Activated CD8-positive, alpha-beta memory T cell treated with anti-CD3 and anti-CD28 coated beads for 4 hours (primary cell): ENCODE measurements at places on chromosomes 1 and 21.

DNA sequence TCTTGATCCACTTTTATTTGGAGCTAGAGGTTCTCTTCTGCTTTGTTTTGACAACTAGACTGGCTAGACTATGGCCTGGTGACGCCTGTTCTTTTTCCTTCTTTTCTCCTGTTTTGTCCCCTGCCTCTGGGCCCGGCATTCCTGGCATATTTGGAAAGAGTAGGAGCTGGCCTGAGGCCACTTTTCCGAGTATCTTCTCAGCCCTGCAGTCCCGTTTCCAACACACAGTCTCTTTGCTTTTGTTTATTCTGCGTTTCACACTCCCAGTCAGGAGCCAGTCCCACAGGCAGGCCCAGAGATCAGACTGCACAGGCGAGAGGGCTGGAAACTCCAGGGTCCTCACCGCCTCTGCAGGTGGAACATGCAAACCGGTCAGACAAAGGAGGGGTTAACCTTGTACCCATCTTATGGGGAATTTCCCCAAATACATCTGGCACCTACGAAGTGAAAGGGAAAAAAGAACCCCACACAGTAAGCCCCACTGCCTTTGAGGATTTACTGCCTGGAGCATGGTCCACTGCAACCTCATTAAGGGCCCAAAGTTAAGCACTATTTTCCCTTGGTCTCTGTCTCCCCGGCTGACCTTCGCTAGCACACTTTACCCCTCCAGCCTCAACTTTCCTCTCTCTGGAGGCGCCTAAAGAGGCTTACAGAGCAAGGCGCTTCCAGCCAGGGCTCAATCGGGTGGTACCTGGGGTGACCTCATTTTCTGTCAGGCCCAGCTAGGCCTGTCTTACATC is 141.1 kb downstream of the TOMM20 start:
- DNase-seq = no peak

DNA sequence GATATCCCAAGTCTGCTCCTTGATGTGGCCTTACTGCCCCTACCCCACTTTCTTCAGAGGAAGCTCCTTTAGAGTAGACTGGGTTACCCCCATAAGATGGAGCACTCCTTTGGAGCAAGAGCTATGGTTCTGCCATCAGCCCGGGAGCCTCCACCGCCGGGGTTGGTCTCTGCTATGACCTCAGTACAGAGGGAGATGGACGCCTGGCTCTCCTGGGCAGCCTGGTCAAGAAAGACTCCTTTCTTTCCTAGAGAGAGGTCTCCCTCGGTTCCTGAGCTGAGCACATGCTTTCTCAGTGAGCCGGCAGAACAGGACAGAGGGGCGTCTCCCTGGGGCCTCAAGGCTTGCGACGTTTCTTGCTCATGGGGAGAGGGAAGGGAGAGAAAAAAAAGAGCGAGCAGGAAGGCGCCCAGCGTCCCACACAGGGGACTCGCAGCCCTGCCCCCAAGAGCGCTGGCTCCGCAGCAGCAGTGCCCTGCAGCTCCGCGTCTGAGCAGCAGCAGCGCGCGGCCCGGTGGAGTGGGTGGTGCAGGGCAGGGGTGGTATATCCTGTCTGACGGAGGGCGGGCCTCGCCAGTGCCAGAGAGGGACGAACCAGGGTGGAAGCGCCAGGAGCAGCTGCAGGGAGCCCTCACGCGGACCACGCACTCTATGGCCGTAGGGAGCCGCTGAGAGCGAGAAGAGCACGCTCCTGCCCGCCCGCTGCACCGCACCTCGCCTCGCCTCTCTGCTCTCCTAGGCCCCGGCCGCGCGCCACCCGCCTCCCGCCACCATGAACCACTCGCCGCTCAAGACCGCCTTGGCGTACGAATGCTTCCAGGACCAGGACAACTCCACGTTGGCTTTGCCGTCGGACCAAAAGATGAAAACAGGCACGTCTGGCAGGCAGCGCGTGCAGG is at the start of gene PKP1:
Gene PKP1, plus strand, starts transcription at position 576 of the 899 bp plus-strand sequence. Its CDS starts 197 bp downstream, at position 773.
- DNase-seq = no peak

DNA sequence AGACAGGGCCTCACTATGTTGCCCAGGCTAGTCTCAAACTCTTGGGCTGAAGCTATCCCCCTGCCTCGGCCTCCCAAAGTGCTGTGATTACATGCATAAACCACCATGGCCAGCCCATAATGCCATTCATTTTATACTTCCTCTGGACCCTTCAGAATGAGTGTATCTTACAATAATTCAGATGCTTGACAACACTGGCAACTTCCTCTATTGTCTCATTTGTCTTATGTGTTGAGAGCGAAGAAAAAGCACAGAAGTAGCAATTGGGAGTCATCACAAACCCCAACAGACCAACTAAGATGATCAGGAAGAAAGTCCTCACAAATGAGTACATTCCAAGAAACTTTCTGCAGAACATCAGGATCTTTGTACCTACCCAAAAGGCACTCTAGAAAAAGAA is 191.9 kb downstream of the RERE start:
- no peak for DNase-seq

GRCh38 chr1:215704089-215704860 is 137.2 kb downstream of the KCTD3 start:
- DNase-seq = no peak

- DNase-seq = no peak
Observed at GRCh38 chr1:109578947-109579443, 30.6 kb downstream of the GNAI3 start.

DNA sequence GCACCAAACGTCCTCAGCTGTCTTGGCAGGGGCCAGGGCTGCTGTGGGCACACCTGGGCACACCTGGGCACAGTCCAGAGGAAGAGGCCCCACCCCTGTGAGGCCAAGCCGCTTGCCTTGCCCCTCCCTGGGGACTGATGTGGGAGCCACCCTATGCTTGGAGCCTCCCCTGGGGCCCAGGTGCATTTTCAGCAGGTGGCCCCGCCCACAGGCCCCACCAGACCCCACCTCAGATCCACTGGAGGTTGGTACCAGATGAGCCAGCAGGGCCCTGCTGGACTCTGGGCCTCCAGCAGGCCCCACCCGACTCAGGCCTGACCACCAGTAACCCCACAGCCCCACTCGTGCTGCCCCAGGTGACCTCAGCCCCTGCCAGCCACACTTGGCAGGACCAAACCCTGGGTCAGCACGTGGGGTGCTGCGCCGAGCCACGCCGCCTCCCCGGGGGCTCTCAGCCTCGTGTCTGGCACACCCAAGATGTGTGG is 8.8 kb downstream of the SLC19A1 start:
- no peak for DNase-seq

DNA sequence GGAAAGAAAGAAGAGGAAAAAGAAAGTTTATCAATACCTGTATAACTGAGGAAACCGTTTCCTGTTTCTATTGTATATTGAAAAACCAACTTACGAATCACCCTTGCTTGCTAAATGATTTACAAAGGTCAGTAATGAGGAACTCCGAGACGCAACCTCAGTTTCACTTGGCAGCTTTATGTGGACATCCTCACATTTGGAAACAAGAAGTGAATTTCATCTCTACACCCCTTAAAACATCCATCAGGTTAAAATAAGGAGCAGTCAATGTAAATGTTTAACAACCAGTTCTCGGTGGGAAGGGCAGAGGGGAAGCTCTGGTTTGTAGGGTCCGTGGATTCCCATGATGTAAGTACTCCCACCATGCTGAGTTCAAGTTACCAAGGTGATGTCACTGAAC is 481.7 kb upstream of the RUNX1 start:
- DNase-seq = no peak

DNA sequence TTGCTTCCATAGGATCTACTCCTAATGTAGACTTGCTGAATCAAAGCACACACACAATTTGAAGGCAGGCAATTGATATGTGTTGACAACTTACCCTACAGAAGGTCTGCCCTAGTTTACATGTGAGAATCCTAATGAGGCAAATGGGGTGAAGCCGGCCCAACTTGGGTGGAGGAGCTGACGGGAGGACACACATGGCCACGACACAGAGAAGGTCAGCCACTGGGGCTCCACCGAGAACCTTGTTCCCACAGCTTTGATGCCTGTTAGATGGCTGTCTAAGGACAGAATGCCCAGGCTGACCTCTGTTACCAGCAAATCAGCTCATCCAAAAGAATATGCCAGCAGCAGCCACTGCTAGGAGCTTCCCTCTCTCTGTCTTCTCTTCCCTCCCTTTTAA is 1.5 kb upstream of the PLA2G2D start:
- no peak for DNase-seq

DNA sequence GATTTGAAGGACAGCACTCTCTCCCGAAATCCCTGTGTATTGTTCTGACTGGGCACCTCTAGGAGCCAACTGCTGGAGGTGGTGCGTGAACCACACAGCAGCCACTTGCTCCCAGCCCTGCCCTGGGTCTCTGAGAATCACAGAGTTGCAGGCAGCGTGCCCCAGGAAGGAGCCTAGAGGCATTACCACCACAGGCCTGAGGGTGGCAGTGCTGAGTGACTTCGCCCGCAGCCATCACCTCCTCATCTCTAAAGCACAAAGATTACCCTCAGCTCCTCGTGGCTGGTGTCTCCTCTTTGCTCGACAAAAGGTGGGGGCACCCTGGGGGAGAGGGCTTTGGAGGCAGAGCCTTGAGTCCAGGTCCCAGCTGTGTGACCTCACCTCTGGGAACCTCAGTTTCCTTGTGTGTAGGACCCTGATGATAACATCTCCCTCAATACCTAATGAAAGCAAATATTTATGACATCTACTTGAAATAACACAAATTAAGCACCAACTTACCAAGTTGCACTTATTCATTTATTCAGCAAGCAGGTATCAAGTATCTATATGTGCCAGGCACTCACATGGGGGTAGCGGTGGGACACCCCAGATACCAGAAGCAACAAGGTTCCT is 86.3 kb downstream of the VWA5B1 start:
- DNase-seq = no peak

- DNase-seq = no peak
Observed at GRCh38 chr1:93081716-93082115, 2.6 kb downstream of the MTF2 start.

GRCh38 chr1:168803806-168804510 is 75.0 kb upstream of the DPT start:
- DNase-seq = no peak

- DNase-seq = no peak
Observed at GRCh38 chr1:27349784-27350662, 8.2 kb downstream of the SYTL1 start.

GRCh38 chr1:211033921-211034525 is 99.9 kb downstream of the KCNH1 start:
- no peak for DNase-seq

DNA sequence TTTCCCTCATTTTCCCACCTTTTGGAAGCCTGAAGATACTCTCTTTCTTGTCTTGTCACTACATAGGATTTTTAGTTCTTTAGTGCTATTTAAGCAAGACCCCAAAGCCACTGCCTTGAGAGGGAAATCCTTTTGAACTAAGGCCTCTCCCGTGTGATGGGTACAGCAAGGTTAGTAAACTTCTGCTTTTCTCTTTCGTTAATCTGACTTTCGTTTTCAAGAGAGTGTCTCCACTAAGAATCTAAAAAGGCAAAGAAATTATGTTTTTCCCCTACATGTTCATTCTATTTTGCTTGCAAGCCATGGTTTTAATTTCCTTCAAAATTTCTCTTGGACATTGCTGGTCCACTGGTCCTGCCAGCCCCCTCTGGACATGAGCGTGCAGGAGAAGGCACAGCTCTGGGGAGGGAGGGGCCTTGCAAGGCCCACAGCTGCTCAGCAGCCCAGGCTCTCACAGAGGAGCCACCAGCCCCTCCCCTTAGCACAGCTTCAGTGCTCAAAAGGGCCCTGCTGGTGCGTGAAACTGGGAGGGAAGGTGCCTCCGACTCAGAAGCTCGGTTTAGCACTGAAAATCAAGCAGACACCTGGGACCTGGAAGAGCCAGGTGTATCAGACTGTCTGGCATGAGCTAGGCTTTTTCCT is 210.9 kb upstream of the GALNT2 start:
- DNase-seq = no peak

DNA sequence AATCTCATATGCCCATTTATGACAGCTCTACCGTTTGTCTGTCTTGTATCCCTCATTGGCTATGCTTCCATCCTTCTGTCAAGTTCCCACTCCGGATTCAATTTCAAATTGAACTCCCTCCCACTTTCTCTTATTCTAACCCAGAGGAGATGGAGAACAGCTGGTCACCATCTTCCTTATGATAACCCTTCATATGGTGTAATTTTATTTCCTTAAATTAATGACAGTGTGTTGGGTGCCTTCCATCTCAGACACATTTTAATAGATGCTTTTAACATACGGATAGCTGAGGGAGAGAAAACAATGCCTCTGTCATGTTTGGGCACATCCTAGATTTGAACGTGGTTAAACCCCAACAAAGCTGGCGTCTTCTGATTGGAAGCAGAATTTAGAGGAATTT is 103.0 kb upstream of the PLXNA2 start:
- no peak for DNase-seq

DNA sequence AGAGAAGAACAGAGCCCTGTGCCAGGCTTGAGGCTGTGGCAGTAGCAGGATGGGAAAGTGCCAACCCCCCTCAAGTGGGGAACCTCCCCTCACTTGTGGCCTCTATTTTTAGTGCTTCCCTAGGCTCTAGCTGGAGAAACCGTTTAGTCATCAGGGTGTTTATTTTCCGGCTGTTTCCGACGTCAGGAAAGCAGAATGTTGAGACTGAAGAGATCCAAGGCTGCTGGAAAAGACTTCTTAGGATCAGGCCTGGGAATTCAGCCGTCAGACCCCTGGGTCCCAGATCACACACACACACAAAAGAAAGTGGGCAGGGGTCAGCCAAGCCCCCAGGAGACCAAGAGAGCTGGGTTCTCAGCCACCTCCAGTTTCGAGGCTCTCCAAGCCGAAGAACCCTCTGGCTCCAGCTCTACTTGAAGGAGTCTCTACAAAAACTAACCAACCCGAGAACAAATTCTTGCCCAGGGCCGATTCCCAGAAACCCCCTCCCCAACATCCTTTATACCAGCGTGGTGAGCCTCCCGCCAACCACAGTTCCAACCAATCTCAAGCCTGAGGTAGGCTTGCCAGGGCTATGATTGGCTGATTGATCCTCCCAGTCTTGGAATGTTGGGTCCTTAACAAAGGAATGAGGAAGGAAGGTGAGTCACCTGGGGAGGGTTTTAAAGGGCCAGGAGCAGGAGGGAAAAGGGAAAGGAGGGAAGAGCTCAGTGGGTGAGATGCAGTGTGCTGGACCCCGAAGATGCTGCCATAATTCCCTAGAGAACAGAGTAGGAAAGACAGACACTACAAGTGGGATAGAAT is 2.5 kb upstream of the MEF2D start:
- DNase-seq = no peak

DNA sequence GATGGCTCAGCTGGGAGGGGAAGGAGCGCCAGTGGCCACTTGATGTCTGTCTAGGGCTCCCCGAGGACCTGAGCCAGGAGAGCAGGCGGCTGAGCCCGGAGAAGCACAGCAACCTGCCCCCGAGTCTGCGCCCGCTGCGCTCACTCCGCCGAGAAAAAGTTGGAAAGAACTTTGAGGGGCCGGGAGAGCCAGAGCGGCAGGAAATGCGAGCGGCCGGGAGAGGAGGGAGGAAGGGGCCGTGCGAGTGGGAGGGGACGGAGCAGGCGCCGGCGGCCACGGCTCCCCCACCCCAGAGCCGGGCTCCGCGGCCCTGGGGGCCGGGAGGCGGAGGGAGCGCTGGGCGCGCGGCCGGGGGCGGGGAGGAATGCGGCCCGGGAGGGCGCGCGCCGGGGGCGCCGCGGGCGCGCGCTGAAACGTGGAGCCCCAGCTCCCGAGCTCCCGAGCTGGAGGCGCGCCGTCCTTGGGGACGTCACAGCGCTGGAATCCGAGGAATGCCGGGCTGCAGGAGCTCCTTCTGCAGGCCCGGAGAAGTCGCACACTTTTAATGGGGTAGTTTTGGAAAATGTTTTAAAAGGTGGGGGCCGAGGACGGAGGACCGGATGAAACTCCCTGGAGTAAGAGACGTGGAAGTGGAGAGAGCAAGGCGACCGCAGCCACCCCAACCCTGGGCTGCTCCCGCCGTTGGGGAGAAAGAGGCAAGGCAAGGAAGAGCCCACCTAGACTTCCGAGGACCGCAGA is at the start of gene PTPN14:
Gene PTPN14, minus strand, starts transcription at position 167 of the 738 bp plus-strand sequence. CDS start 86,799 bp downstream, outside the sequence.
- DNase-seq = no peak

GRCh38 chr1:15737324-15738319 is 1.6 kb downstream of the SLC25A34 start:
- no peak for DNase-seq
